AG09309 (cell line): ENCODE measurements at places on chromosomes 5 and 9.

- DNase-seq = no peak
Observed at GRCh38 chr5:151128817-151129216, 28.8 kb downstream of the ANXA6 start.

- DNase-seq = no peak
Observed at GRCh38 chr5:177008716-177009115, 2.1 kb upstream of the UIMC1 start.

DNA sequence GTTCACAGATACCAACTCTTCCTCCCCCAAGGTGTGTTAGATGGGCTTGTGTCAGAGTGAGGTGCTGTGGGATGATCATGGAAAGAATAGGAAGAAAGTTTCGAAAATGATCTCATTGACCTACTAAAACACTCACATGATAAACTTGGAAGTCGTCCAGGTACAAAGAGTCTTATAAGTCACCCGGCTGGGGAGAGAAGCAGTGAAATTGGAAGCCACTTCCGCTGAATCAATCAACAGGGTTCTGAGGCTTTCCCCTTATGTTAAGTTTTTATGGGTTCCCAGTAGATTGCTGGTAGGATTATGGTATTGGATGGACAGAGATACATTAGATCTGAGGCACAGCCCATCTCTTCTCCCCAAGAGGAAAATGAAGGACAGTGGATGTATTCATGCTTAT lies 218.8 kb upstream of the MSX2 start:
- DNase-seq = peak; percentile 45

GRCh38 chr9:86713470-86713869 lies 233.8 kb downstream of the GAS1 start:
- DNase-seq = no peak

- DNase-seq = no peak
Observed at GRCh38 chr9:21994556-21995005, at the start of gene CDKN2B-AS1. Gene CDKN2B-AS1, plus strand, starts transcription at chr9:21994791.

- no peak for DNase-seq
Observed at GRCh38 chr5:10701567-10702039, 59.4 kb downstream of the DAP start.

DNA sequence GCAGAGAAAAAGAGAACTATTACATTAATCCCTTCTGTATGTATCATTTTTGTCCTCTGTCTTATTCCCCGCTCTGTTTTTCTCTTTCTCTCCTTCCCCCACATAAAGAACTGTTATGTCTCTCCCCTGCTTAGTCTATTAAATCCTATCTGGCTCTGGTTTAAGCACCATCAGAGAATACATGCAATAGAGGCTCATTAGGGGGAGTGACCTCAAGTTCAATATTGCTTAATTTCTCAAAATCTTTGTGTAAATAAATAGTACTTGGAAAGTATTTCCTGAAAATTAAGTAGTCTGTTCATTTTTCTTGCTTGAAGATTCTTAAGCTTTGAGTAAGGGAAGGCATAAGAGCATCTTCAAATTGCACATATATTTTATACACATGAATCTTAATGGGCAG lies 41.2 kb upstream of the FAM174A start:
- DNase-seq = no peak

- no peak for DNase-seq
Observed at GRCh38 chr5:65812648-65813047, 90.6 kb downstream of the NLN start.

GRCh38 chr5:172115541-172115982 lies 72.5 kb downstream of the STK10 start:
- DNase-seq = no peak
